CD4-positive, alpha-beta T cell (primary cell): ENCODE measurements at places on chromosomes 1 and 21. TPM values are rescaled to one million over a fixed set of nuclear protein-coding genes. Genes with fewer than 3 reads are reported as not detected.

- no peak for DNase-seq
Observed at GRCh38 chr1:153402226-153402625, 11.4 kb upstream of the S100A8 start.

CRP gene
- not detected for total RNA-seq

DNA sequence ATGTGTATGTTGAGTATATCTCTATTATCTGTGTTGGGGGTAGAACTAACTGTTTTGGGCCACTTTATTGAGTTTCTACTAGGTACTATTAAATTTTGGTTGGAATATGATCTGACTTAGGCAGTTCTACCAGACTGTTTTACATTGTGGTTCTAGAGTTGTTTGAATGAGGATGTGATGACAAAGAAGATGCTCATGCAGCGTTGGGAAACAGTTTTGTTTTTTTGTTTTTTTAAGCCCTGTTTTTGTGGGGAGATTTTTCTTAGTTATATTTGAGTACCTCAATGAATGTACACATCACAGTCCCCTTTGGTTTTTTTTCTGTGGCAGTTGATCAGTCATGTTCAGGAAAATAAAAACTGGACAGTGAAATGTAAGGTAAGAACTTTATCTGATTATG lies 40.1 kb downstream of the TMED5 start:
- no peak for DNase-seq

- DNase-seq, result no peak
Observed at GRCh38 chr1:154741741-154742495, 128.2 kb downstream of the KCNN3 start.

DNA sequence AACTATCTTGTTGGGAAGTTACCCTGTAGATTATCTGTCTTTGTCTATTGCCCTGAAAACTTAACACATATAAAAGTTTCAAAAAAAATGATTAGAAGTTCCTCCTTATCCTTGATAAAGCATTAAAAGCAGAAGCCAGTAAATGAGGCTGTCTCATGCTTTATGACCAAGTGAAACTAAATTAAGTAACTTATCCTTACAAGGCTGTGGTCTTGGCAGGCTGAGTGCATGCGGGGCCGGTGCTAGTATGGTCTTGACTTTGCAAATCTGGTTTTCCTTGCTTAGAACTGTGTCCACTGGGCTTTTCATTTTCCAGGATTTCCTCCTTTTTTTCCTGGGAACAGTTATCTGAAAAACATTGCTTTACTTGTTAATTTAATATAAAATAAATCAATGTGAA lies 43.1 kb downstream of the PCNX2 start:
- no peak for DNase-seq

HSPG2 gene
- 11.0 TPM for total RNA-seq

S1PR1 gene
- 414 TPM for total RNA-seq

GRCh38 chr21:39006571-39007311 lies 176.5 kb downstream of the PSMG1 start:
- DNase-seq, result no peak

DNA sequence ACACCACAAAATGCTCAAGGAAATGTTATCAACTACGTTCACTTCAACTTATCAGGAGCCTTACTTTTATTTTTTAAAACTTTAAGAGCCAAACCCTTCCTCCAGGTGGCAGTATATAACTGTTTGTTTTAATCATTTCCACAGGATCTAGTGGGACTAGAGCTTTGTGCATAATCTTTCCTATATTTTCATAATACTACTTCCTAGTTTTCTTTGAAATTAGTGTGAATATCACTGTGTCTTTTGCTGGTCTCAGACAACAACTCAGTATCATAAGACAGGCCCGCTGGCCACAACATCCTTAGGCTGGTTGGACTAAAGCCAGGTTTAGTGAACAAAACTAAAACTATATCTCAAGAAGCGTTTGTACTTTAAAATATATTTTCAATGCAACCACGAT lies 145.5 kb downstream of the TIAM1 start:
- DNase-seq, result no peak

ZNF669 gene
- total RNA-seq, result 15.1 TPM

PDZK1IP1 gene
- not detected for total RNA-seq

CCDC17 gene
- 2.1 TPM for total RNA-seq

CYP4A11 gene
- total RNA-seq, result not detected

- DNase-seq, result no peak
Observed at GRCh38 chr1:100377590-100378361, 25.5 kb downstream of the CDC14A start.

UBE2U gene
- not detected for total RNA-seq

GRCh38 chr21:45641480-45642035 lies 2.0 kb upstream of the PCBP3 start:
- DNase-seq, result no peak

DNA sequence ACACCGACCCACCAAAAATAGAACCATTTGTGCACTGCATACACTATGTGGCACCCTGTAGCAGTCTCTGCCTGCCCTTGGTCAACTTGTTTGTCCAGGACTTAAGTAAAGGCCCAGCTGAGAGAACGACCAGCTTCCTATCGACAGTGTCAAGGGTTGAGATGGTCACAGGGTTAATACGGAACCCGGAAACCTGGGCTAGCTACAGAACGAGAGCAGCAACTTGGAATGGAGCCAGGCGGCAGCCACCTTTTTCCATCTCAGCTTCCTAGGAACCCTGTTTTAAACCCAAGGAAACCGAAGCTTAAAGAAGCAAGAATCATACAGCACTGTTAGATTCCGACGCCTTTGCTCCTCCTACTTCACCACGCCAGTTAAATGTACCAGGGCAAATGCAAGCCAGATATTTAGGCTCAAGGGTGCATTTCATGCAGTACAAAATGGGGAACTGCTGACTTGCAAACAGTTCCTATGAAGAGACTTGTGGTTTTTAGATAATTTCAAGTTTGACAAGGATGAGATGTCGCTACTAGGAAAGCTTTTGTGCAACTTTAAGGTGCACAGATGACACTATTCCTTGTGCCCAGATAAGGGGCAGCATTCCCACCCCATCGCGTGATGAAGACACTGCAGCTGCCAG lies 35.5 kb downstream of the SLC66A1 start:
- DNase-seq, result no peak

- no peak for DNase-seq
Observed at GRCh38 chr1:38076038-38076437, 29.4 kb upstream of the POU3F1 start.

GRCh38 chr1:61395146-61395800 lies 312.9 kb downstream of the NFIA start:
- DNase-seq, result no peak

GRCh38 chr1:160724465-160725242 lies 13.0 kb upstream of the CD48 start:
- no peak for DNase-seq

DNA sequence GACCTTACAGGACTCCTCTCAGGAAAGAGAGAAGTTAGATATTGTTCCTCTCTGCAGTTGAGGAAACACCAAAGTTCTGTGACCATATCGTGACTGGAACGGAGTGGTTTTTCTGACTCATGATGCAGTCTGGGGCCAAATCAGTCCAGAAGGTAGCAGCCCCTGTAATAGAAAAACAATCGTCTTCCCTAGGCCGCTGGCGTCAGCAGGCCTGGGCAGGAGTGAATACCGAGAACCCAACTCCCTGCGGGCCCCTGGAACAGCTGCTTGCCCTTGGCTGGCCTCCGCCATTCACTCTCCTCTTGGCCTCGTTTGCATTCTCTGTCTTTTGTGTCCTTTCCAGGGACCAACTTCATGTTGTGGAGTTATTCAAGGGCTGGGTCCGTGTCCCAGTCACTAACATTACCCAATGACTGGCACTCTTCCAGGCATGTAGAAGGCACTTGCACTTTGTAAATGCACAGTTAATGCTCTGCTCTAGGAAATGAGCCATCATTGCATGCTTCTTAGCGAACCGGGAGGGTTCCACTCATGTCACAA lies 10.9 kb upstream of the CD101 start:
- DNase-seq, result no peak

- no peak for DNase-seq
Observed at GRCh38 chr1:226631229-226632000, 82.9 kb downstream of the STUM start.

PCP4 gene
- not detected for total RNA-seq

DNA sequence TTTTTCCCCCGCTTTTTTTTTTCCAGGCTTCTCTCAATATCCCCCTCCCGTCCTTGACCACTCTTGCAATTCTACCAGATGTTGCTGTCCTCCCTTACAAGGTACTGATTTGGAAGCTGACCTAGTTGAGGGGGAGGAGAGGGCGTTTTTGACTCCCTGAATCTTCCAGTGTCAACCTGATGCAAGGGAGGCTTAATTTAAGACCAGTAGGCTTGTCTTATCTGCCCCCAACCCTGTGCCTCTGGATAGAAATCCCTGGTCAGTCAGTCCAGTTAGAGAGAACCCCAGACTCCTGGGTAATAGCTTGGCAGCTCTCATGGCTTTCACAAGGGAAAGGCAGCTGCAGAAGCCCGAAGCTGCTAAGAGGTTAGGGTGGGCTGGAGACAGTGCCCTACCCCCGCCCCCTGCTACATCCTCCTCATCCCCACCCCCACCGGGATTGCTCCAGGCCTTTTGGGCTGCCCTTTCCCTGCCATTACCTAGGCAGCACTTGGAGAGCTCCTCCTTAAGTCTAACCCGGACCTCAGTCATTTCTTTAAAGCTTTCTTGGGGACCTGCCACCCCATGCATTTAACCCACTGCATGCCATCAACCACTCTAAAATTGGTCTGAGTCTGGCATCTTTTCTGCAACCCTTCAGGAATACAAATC lies 3.6 kb downstream of the ACKR1 start:
- no peak for DNase-seq

CD101 gene
- 2.2 TPM for total RNA-seq

- no peak for DNase-seq
Observed at GRCh38 chr1:1684031-1684681, 8.4 kb downstream of the SLC35E2B start.

- DNase-seq, result no peak
Observed at GRCh38 chr1:17286646-17287045, 21.4 kb upstream of the PADI4 start.

GRCh38 chr1:117570988-117571409 lies 34.8 kb upstream of the TENT5C start:
- DNase-seq, result no peak

DNA sequence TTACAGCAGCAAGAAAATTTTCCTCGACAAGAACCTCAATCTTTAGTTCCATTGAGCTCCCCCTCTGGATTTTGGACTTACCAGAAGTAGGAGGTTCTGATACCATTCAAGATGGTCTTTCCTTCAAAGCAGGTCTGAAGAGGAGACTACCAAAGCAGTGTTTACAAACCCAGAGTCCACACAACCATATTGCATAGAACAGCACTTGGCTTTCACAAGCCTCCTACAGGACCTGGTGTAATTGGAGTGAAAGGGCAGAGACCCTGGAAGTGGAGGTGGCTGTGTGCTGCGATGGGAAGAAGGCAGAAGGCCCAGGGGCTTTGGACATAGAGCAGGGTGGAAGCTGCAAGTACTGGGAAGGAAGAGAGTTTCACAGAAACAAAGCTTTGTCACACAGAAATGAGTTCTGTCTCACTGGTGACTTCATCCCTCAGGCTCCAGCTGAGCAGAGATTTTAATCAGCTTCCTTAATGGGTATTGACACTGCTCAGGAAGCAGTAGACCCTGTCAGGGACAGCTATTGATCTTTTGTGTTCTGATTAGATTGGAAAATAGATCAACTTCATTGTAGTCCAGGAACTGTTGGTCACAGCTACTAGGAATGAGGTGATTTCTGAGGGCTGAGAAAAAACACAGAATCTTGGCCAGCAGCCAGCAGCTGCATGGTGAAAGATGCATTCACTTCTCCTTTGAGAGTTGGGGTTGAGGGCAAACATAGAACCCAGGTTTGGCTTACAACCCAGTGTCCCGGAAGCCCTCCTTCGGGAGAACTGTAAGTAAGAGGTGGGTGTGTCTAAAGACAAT lies 124.0 kb downstream of the SYT2 start:
- no peak for DNase-seq

RIPK4 gene
- total RNA-seq, result 3.0 TPM

DNA sequence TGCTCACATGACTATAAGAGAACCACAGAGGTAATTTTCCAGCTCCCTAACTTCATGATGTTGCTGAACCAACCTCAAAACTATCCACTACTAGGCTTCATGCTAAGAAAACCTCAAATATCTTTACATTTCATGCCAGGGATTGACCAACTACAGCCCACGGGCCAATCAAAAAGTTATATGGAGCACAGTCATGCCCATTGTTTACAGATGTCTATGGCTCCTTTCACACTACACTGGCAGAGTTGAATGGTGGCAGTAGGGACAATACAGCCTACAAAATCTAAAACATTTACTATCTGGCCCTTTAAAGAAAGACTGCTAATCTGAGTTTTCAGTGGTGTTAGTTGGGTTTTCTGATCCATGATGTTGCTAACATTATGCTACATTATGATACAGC lies 154.8 kb downstream of the TM2D1 start:
- DNase-seq, result no peak

GRCh38 chr1:32801096-32801715 lies 16.0 kb downstream of the YARS1 start:
- peak; percentile 36 for DNase-seq

DNA sequence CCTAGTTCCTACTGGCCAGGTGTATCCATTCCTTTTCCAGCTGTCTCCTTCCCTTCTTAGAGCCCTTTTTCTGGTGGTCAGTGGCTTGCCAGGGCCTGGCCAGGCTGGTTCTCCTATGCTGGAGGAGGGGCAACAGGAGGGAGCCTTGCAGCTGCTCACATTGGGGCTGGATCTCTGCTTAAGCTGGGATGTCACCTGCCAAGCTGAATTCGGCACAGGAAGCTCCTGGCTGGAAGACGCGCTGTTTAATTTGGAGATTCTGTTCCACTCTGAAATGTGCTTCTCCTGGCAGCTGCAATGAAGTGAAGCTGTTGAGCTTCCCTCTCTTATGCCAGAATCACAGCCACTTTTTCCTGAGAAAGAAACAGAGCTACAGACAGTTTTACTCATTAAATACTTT lies 56.0 kb upstream of the POU3F1 start:
- no peak for DNase-seq

DNA sequence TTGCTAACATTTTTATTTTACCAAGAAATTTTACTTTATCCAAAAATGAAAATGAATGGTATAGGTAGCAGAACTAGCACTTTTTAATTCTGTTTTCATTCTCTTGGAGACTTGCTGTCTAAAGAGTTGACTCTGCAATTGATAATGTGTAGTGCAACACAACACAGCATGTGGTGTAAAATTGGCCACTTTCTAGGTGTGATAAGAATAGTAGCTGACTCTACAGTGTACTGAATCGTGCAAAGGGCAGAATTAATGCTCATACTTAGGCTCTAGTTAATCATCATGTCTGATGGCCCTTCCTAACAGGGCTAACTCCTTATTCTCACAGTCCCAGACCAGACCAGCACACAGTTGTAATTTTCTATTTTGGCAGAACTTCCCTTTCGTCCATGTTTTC lies 140.5 kb downstream of the NEK7 start:
- no peak for DNase-seq

KCNK2 gene
- not detected for total RNA-seq

DNA sequence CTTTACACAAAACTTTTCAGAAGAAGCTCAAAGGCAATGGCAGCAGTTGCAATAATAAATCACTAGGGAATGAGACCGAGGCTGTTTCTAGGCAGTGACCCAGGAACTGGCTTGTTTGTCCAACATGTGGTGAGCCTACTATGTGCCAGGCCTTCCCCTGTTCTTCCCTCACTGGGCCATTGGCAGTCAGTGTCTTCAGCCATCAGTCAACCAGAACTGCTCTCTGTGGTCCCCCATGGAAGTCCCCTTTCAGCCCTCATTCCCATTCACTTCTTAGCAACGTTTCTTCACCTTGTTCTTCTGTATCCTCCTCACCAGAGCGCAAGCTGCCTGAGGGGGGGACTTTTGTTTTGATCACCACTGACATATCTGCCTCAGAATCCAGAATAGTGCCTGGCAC lies 274.1 kb downstream of the RRAGC start:
- no peak for DNase-seq

- DNase-seq, result no peak
Observed at GRCh38 chr1:52479076-52479475, 73.8 kb downstream of the TUT4 start.
